Right cardiac atrium (tissue), 5 donors: ENCODE measurements at places on chromosomes 16 and 17.

- peak; percentile 91 for DNase-seq
Observed at GRCh38 chr17:76687298-76688164, 23.2 kb downstream of the MXRA7 start.

DNA sequence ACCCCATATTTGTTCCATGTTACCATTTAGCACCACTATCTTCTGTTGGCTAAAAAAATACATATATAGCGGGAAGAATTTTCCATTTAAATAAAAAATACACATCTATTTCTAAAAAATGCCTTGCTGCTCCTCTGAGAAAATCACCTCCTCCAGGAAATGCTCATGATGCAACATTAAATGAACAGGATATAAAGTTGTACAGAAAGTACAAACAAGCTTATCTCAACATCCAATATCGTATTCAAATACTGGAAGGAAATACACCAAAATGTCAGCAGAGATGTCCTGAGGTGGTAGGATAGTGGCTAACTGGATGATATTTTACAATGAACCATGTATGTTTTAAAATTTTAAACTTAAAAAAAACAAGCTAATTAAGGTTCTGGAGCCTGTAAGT is 21.3 kb downstream of the GNA13 start:
- no peak for DNase-seq

DNA sequence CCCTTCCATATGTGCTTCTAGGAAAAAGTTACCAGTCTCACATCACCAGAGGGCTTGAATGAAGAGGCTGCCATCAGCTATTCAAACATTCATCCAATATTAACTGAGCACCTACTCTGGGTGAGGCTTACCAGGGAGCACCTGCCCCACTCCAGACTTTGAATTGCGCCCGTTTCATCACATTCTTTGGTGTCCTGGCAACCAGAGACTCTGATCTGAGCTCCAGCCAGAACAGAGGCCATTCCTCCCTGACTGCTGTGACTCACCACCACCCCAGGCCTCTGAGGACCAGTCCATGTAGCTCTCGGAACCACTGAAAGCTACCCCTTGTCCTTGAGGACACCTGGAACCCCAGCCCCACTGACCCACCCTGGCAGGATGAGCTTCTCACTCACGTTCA is at the start of gene C16orf96:
Gene C16orf96 (plus strand): TSS at position 229 of the 400 bp plus-strand sequence. CDS start 150 bp downstream, at position 379.
- no peak for DNase-seq

GRCh38 chr17:13734880-13735279 is 133.2 kb upstream of the HS3ST3A1 start:
- DNase-seq: no peak

GRCh38 chr17:73592501-73592961 is 51.7 kb downstream of the SDK2 start:
- DNase-seq: peak; percentile 17

- DNase-seq: no peak
Observed at GRCh38 chr17:924711-925475, 54.7 kb downstream of the NXN start.

DNA sequence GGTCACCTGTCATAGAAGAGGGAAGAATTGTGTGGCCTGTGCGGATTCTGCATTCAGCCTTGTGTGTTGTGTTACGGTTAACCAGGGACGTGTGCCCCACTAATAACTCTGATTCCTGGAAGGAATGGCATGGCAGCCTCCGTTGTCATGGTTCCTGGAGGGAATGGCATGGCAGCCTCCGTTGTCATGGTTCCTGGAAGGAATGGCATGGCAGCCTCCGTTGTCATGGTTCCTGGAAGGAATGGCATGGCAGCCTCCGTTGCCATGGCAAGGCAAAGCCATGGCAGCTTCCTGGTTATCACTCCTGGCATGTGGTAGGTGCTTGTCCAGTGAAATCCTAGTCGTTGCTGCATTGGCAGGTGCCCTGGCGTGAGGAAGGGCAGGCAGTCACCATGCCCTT is 8.9 kb downstream of the SPG7 start:
- DNase-seq: no peak

GRCh38 chr17:17568772-17569195 is 22.7 kb downstream of the PEMT start:
- DNase-seq: peak; percentile 70

GRCh38 chr16:88548131-88548874 is 21.9 kb upstream of the ZC3H18 start:
- no peak for DNase-seq

DNA sequence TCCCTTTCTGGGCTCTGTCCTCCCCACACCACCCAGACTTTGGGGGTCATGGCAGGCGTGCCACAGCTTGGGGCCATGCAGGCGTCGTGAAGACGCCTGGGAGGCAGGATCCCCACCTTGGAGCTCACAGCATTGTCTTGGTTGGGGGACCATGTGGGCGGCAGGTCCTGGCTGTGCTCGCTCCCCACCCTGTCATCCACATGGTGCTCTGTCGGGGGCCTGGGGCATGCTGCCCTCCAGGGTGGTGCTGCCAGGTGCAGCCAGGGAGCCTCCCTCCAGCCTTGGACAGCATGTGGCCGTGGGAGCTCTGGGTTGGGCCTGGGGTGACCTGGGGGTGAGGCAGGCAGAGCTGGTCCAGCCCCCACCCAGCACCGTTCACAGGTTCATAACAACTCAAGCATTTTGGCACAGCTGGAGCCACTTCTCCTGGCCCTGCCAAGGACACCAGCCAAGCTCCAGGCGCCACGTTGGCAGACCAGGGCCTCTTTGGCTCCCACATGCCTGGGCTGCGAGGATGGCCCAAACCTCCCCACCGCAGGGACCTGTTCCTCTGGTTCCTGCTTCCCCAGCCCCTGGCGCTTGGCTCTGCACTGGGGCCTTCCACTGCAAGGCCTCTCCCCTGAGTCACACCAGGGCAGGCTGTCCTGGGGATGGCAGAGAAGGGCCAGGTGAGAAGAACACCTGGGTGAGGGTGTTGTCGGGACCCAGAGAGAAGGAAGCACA is 15.1 kb upstream of the ATP6V0C start:
- DNase-seq: no peak

- DNase-seq: no peak
Observed at GRCh38 chr16:66003201-66003600, 363.3 kb upstream of the CDH5 start.

GRCh38 chr17:36525113-36525512 is 9.6 kb downstream of the MYO19 start:
- no peak for DNase-seq

GRCh38 chr16:67504031-67505021 is 21.0 kb upstream of the AGRP start:
- DNase-seq: peak; percentile 79

GRCh38 chr16:83609178-83609577 is 198.6 kb upstream of the HSBP1 start:
- no peak for DNase-seq

DNA sequence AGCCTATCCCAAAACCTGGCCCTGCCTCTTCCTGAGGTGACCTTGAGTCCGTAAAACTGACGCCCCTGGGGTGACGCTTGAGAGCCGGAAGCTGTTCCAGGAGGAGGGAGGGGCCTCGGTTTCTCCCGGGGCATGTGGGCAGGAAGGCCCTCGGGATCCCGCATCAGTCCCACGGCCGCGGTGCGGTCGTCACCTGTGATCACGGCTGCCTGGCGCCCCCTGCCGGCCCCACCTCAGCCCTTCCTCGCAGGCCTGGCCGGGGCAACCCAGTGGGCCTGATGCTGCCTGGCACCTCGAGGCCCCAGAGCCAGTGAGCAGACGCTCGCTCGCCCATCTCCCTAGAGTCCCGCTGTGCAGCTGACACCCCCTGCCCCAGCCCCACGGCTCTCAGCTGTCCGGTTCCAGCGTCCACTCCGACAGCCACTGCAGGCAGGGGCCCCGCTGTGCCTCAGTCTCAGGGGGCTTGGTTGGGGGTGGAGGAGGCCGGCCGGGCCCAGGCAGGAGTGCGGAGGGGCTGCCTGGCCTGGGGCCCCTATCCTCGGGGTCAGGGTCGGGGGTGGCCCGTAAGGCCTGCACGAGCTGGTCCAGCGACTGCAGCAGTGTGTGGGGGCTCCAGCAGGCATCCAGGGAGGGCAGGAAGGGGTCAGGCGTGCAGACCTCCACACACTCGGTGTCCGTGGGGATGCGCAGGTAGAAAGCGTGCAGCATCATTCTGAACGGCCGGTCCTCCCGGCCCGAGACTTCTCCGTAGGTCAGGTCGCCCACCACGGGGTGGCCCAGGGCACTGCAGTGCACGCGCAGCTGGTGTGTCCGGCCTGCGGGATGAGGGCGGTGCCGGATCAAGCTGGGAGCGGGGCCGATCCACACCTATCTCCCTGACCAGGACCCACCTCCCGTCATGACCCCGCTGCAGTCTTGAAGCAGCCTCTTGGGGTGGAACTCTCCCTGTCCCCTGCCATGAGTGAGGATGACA is 2.3 kb downstream of the RPUSD1 start:
- peak; percentile 89 for DNase-seq

GRCh38 chr16:74998481-74999218 is at the start of gene ZNRF1:
TSS of gene ZNRF1 (plus strand) at chr16:74999024. CDS start at chr16:74999672, 648 bp downstream.
- DNase-seq: peak; percentile 95

DNA sequence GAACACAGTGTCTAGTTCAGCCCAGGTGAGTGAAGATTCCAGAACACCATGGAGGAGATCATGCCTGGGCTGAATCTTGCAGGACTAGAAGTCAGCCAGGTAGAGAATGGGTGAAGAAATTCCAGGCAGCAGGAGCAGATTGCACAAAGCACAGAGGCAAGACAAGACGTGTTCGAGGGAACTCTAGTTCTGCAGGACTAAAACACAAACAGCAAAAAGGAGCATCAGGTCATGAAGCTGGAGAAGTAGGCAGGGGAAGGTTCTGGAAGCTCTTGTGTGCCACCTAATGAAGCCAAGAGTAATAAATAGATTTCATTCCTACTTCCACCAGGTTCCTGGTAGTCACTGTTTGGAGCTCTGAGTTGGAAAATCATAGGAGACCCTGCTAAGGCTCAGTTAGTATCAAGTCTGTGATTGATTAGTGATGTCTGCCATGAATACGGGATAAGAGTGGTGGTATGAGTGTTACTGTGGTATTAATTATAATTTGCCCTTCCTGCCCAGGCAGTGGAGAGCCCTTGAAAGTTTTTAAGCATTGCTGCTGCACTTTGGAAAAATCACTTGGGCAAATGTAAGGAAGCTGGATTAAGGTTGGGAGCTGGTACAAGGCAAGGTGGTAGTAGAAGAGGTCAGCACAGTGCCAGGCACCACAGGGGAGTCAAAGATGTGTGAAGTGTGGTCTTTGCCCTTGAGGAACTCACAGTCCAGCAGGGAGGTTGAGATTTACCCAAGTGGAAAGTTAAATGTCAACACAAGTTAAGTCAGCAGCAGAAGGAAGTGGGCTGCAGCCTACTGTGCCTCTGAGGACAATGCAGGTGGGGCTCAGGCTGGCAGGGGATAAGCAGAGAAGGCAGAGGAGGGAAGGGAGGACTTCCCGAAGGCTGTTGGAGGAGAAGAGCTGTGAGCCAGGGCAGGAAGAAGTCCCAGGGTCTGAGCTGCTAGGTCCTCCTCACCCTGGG is 13.5 kb upstream of the FOXN1 start:
- no peak for DNase-seq

DNA sequence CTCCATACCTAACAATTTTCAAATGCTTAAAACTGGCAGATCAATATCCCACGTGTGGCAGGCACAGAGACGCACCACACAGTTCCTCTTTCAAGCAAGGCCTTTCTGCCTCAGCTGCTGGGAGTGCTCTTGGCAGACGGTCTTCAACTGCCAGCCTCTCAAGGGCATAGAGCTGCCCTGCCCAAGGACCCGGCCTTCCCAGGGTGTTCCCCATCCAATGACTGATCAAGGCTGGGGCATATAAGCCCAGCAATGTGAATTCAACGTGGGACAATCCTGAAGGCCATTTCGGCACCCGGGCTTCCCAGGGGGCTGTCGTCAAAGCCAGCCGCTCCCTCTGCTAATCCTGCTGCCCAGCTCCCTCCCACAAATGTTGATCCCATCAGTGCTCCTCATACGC is 107.1 kb downstream of the STX8 start:
- DNase-seq: no peak

GRCh38 chr17:79154446-79154845 is 79.8 kb downstream of the ENGASE start:
- DNase-seq: peak; percentile 78

DNA sequence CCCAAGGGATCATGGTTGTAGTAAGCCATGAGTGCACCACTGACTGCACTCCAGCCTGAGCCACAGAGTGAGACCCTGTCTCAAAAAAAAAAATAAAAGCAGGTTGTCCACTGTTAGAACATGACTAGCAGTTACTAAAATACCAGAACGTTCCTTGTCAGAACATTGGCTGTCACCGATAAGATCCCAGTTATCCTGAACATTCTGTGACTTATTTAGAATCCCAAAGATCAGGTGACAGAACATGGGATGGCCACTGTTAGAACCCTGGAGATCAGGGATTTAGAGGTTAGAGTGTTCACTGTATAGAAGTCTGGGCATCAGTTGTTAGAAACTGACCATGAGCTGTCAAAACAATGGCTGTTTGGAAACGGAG is 8.6 kb downstream of the CES4A start:
- no peak for DNase-seq

DNA sequence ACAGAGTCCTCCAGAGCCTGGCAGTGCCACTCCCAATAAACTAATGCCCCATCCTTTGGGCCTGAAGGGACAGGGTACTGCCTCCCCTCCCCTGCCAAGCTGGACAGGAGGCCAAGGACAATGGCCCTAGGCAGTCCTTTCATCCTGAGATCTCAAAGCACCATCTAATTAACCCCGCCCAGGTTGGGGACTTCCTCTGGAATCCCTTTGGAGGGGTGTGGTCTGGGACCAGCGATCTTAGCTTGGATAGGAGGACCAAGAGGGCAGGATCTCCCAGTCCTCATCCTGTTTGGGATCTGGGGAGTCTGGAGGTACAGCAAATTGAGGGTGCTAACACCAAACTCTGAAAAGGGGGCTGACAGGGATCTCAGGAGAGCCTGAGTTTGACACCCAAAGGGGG is 18.2 kb upstream of the SP6 start:
- DNase-seq: no peak

- DNase-seq: no peak
Observed at GRCh38 chr16:78189121-78189520, 89.7 kb downstream of the WWOX start.

GRCh38 chr17:81092518-81093095 is 57.7 kb downstream of the BAIAP2 start:
- DNase-seq: no peak

- peak; percentile 94 for DNase-seq
Observed at GRCh38 chr17:50604513-50604912, 30.2 kb upstream of the ABCC3 start.

GRCh38 chr16:83113811-83114210 is 487.0 kb downstream of the CDH13 start:
- DNase-seq: no peak

GRCh38 chr17:2958706-2959222 is 104.6 kb downstream of the OR1D5 start:
- DNase-seq: no peak

DNA sequence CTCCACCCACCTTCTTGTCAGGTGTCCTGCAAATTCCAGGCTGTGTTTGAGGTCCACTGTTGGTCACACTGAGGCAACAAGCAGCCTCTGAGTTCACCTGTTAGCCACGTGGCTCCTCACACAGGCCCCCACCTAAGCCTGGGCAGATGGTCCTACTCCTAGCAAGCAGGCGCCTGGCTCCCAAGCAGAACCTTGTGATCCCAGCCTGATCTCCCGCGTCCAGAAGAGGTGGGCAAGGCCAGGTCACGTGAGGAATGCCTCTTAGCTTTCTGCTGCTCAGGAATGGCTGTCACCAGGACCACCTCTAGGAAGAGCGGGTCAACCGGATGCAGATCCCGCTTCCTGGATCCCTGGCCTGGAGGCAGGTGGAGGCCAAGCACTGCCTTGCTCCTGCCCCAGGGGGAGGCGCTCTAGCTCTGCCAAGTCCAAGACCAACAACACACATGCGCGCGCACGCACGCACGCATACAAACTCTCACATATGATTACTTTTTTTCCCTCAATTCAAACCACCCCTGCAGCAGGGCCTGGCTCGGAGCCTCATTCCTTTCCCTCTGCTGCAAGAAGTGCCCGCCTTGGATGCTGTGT is 9.5 kb downstream of the CYB561 start:
- DNase-seq: no peak
